Urothelium cell line (cell line): ENCODE measurements at places on chromosomes 12 and 14.
A peak's percentile ranks its signal among the peaks of the same experiment; 100 is the strongest.

- no peak for DNase-seq
These were observed 6.4 kb upstream of the CD27 start for GRCh38 chr12:6438345-6438744.

- no peak for DNase-seq
These were observed 91.9 kb downstream of the TMEM30B start for GRCh38 chr14:61188978-61189808.

- peak; percentile 74 for DNase-seq
These were observed 539.3 kb upstream of the TBX3 start for GRCh38 chr12:115223322-115223721.

DNA sequence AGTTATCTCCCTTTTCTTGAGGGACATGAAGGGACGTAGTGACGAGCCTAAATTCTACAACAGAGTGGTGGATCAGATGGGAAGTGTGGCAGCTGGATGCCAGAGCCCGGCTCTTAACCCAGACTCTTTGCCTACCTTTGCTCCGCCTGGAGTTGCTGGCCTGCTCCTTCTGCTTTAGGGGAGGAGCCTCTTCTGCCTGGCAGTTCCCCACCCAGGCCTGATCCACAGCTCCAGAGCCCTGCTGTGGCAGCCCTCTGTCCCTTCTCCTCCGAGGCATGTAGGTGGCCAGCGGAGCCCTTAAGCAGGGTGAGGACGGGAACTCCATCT, 2.3 kb upstream of the PRPH start:
- no peak for DNase-seq

- peak; percentile 71 for DNase-seq
These were observed at the start of gene C3AR1 for GRCh38 chr12:8065991-8066594. TSS of gene C3AR1 (minus strand) at chr12:8066359. CDS start at chr12:8060185, 6,174 bp downstream.

DNA sequence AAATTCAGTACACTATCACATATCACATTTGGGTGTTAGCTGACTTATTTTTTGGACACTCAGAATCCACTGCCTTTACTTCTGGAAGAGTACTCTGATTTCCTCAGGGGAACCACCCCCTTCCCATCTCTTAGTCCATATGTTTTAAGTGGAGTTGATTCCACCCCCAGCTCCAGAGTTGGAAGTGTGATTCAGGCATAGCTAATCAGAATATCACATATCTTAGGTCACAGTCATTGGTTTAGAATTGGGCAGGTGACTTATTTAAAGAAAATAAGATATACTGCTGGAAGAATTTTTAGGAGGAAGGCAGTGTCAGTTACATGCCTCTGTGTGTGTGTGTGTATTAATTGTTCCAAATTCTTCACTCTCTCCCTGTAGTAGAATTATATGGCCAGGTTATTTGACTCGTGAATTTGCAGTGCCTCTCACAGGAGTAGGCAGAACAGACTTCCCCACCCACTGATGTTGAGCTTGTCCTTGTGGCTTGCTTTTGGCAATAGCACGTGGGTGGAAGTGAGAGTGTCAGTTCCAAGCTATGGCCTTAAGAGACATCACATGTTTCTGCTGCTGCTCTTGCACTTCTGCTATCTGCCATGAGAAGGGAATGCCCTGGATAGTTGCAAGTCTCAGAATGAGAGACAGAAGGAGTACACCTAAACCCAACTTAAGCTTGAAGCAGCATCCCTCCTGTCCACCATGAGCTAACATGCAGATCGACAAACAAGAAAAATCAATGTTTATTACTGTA, 6.4 kb upstream of the GAS2L3 start:
- DNase-seq: no peak

DNA sequence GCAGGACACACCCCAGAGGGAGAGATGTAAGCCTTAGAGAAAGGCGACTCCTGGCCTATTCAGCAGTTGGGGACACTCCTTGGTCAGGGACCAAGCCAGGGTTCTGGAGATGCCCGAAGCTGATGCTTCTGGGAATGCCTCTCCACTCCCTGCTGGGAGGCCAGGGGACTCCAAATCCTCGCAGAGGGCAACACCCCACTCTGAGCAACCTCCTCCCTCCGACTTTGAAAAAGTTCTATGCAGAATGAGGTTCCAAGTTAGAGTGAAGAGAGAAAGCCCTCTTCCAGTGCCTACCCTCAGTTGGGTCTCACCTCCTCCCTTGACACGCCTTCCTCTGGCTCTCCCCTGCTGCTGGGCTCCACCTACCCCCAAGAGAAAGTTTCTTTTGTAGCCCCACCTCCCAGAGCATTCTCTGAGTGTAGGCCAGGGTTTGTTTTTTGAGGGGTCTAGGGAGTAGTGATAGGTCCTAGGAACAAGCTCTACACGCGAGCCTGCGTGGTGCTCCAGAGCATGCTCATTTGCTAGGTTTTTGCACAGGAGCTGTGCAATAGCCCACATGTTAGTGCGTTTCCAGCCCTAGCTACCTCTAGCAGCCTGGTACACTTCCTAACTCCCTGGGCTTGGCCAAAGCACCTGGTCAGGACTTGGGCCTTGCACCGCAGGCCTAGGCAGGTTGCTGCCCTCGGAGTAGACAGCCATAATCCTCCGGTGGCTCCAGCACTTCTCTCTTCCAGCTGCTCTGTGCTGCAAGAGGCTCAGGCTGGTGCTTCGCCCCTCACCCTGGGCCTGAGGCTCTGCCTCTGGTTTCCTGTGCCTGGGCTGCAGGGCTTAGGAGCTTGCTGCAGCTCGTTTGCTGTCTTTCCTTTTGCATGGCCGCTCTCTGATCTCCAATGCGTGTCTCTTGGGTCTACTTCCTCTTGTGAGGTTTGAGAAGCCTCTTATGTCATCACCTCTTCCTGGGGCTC, 590 bp upstream of the CEBPE start:
- no peak for DNase-seq

- peak; percentile 51 for DNase-seq
These were observed at the start of gene ARID2 for GRCh38 chr12:45729233-45730083. TSS of gene ARID2 (plus strand) at chr12:45729706. CDS start at chr12:45729837, 131 bp downstream.

DNA sequence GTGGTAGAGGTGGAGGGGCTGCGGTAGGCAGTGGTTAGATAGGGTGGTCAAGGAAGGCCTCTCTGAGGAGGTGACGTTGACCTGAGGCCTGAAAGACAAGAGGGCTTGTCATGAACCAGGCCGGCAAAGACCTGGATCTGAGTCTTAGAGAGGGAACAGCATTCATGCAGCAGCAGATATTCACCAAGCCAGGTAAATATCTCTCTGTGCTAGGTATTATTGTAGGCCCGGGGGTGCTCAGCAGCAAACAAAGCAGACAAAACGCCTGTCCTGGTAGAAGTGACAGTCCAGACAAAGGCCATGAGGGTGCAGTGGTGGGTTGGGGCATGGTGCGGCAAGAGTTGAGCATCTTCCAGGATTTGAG, 117.6 kb downstream of the PTPN11 start:
- no peak for DNase-seq

- peak; percentile 14 for DNase-seq
These were observed 260.5 kb downstream of the NEDD1 start for GRCh38 chr12:97167598-97167997.

DNA sequence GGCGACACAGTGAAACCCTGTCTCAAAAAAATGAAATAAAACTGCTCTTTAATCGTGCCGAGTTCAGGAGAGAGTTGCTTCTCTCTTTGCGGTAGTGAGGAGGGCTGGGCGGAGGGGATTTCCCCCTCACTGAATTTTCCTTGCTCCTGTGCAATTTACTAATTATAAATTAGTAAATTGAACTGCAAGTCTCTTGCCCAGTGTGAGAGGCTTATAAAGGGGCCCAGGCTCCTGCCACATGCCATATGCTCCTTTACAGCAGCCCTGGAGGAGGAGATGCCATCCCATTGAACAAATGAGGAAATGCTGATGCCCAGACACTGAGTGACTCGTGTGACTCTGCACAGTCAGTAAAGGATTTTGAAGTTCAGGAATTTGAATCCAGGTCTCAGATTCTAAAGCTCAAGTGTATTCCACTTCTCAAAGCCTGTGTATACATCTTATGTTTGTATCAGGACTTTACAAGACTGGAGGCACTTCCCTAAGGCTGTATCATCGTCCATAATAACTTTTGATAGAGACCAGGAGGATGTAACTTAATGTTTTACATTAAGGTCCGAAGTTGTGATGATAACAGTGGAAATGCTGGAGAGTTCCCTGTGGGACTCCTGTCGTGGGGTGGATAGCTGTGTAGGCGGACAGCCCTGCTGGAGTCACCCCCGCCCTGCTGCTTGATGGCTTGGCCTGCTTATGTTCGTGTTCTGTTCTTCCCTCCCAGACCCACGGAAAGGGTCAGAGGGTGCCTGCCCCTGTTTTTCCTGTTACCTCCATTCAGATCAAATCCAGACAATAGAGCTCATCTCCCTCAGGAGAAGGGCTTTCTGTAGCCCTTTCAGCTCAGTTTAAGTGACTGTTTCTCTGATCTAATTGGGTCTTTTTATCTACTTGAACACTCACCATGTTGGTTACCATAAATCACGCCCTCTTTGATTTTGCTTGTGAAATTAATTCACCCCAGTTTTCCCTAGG, 13.9 kb downstream of the PELI2 start:
- no peak for DNase-seq

- DNase-seq: no peak
These were observed 12.2 kb downstream of the FBXL14 start for GRCh38 chr12:1581973-1582708.

DNA sequence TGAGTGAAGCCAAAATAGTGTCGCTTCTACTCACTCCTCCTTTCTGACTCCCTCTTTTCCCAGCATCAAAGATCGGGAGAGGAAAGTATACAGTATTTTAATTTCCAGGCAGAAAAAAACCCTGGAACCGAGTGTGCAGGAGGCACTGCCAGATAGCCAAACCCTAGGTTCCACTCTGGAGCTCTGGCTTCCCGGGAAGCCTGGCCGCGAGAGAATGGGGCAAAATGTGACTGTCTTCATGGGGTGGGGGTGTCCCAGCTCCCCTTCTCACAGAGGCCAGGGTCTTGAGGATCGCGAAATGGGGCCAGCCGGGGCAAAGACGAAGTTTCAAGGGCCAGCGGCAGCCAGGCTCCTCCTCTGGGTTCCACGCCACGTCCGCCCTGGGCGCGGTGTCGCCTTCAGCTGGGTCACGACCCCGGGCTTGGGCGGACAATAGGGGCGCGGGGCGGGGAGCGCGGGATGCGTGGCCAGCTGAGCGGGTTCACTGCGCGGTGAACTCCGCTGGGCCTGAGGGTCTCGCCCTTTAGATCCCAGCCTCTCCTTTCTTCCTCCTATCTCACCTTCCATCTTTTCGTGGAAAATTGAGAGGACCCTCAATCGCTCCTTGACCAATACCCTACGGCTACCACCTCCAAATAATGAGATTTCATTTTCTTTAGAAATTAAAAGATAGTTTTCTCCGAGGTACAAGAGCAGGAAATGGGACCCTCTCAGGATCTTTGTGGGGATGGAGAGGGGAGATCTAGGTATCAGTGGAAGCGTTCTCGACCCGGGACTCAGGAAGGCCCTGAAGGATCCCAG, 6.7 kb downstream of the HOXC4 start:
- DNase-seq: no peak

DNA sequence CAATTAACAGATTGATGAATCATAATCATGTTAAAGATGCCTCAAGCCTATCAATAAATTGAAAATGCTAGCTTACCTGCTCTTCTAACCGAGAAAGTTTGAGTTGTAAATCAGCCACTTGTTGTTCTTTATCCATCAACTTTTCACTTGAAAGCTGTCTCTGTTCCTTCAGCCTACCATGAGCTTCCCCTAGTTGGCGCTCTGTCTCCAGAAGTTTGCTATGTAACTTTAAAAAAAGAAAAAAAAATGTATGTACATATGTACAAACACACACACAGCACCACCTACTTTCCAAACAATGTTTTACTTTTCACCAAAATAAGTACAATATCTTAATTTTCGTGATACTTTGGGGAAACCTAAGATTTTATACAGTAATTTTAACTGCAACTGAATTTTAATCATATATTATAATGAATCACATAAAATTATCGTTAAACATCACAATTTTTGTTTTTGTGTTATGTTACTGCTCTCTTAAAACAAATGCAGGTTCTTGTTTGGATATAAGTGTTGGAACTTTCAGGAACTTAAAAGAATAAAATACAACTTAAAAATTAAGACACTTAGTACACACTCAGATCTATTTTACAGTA, 101.2 kb downstream of the EEA1 start:
- DNase-seq: peak; percentile 13

DNA sequence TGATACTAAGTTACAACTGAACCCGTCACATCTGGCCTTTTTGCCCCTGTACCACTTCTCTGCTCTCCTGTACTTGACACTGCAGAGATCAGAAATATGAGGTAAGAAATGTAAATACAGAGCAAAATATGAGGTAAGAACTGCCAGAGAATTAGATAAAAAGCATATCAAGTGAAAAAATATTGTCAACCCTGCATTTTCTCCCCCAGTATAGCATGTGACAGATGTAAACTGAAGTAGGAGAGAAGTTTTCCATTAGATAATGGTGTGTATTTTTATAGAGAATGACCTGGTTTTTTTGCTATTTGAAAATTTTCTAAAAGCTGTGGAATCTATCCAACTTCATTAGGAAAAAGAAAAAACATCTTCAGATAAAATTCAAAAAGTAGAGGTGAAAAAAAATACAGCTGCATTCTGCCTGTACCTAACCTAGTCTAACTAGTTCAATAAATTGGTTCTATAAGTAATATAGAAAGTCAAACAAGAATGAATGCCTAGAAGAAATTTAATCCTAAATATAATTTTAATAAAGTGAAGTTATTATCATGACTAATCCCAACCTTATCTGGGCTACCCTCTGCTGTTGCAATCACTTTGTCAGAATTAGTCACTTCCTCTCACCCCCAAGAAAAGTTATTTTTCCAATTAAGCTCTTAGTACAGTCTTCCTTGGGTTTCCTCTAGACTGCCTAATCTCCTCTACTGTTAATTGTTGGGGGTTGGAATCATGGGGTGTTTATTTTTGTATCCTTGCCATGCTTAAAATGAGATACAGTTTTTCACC, 210.0 kb downstream of the RASSF9 start:
- DNase-seq: peak; percentile 5

- no peak for DNase-seq
These were observed 7.9 kb upstream of the KLRB1 start for GRCh38 chr12:9615420-9616136.

DNA sequence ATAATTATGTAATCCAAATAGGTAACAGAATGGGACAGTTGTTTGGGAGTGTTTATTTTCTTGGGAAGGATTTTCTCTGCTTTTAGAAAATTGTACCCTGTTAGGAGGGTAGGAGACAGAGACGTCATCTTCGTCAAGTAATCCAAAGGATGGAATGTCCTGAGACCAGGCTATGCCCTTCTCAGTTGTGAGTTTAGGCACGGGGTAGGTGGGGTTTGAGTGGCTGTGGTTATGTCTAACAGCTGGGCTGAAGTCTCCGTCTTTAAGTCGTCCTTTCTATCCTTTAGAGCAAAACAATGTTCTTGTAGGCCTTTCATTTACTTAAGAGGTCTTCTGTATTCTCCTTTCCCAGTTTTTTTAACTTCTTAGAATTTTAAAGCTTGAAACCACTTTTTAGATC, 5.7 kb downstream of the SOCS2 start:
- no peak for DNase-seq

- peak; percentile 79 for DNase-seq
These were observed 379.8 kb downstream of the DPF3 start for GRCh38 chr14:72513965-72514659.

DNA sequence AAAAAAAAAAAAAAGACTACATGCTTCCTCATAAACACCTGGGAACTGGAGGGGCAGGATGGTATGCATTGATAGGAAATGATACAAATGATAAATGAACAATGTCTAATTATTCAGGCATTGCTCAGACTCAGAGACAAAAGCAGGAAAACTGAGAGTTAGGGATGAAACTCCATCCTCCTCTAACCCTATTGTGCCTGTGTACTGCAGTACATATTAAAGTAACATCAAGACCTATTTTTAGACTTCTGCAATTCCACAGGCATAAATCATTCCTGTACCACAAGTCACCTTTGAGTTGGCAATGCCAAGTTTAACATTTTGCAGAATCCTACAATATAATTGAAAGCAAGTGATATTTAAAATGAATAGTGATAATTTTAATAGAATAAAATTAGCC, 156.5 kb upstream of the USP15 start:
- DNase-seq: peak; percentile 17
